A549 treated with RU486 at 1 μM for 4 hours (cell line): ENCODE measurements at places on chromosomes 12 and 14. TPM values are rescaled to one million over a fixed set of nuclear protein-coding genes. Genes with fewer than 3 reads are reported as not detected.

The ARPC3 gene
- 427 to 826 TPM (median 445 TPM) in 5 replicates for total RNA-seq

The POTEG gene
- total RNA-seq, result not detected in 5 replicates

The LDHB gene
- total RNA-seq, result 1,454 to 1,706 TPM (median 1,511 TPM) in 5 replicates

The SMCO2 gene
- 0.21 TPM in 1 of 5 replicates, not detected in the others for total RNA-seq

The DTX1 gene
- 0.42 to 0.82 TPM (median 0.57 TPM) in 5 replicates for total RNA-seq

The IL22 gene
- total RNA-seq, result not detected in 5 replicates
